ENCODE measurements at places on chromosomes 2 and 18.

- DNase-seq = no peak
Observed at GRCh38 chr2:232006253-232006652, 44.7 kb downstream of the DIS3L2 start.

GRCh38 chr18:63158676-63159291, 160.8 kb downstream of the BCL2 start:
- DNase-seq = no peak

- DNase-seq = peak; percentile 49
Observed at GRCh38 chr2:97963880-97964279, 31.9 kb downstream of the TMEM131 start.

- DNase-seq = no peak
Observed at GRCh38 chr18:24263050-24263449, 124.2 kb downstream of the CABYR start.

GRCh38 chr18:74654638-74655037, 57.0 kb downstream of the ZNF407 start:
- DNase-seq = peak; percentile 34

DNA sequence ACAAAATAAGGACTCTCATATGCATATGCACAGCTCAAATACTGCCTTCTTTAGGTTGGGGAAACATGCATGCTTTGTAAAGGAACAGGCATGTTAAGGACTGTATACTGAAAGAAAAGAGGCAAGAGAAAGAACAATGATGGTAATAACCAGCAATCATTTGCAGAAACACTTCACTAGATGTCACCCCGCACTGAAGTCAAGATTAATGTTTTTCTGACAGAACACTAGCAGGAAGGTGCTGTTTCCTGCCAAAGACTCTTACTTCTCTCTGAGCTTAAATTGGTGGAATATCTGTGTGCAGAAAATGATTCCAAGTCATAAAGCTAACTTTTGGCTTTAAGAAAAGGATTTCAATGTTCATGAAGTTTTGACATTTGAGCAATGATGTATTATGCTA, 19.3 kb upstream of the CSRNP3 start:
- DNase-seq = no peak

GRCh38 chr2:238521870-238522269, 95.1 kb downstream of the ASB1 start:
- no peak for DNase-seq
